Dermis lymphatic vessel endothelial cell (primary cell): ENCODE measurements at places on chromosomes 11 and 22. TPM values are rescaled to one million over a fixed set of nuclear protein-coding genes. Genes with fewer than 3 reads are reported as not detected.

Gene MPPED2
- 0.22 and 0.60 TPM in 2 replicates for total RNA-seq

Gene GPR83
- total RNA-seq: under 0.01 TPM in 1 of 2 replicates, not detected in the other

Gene CNTF
- total RNA-seq: 1.5 and 1.6 TPM in 2 replicates

Gene KCNQ1OT1
- total RNA-seq: 0.54 and 0.60 TPM in 2 replicates

Gene MMP11
- 4.2 and 8.2 TPM in 2 replicates for total RNA-seq
